Activated CD4-positive, alpha-beta T cell treated with anti-CD3 and anti-CD28 coated beads, Interleukin-10, Interleukin-2, amounts not matched to agents 100 ng/mL and 50 ng/mL, durations not matched to agents 16 hours and 8 hours (primary cell): ENCODE measurements at places on chromosomes 7 and 10.

DNA sequence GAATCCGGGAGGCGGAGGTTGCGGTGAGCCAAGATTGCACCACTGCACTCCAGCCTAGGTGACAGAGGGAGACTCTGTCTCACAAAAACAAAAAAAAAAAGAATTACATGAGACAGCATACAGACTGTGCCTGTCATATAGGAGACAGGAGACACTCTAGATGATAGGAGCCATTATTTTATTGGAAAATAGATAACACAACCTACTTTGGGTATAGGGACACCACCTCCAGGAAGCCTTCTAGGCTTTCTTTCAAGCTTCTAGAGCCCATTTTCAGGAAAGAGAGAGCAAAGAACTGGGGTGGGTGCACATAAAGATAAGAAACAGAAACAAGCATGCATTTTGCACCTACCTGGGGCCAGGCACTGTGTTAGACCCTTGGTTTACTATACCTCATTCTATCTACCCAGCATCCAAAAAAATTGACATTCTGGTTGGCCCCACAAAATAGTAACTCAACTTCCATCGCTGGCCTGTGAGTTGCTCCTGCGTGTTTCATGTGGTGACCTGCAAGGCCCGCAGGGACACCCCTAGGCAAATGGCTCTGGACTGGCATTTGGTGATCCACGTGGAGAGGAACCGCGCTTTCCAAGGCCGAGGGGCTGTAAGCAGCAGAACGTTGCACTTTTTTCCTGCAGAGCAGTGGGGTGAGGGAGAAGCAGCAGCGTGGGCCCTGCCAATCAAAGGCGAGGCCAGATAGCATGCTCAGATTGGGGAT is 57.1 kb upstream of the CACUL1 start:
- DNase-seq: no peak

DNA sequence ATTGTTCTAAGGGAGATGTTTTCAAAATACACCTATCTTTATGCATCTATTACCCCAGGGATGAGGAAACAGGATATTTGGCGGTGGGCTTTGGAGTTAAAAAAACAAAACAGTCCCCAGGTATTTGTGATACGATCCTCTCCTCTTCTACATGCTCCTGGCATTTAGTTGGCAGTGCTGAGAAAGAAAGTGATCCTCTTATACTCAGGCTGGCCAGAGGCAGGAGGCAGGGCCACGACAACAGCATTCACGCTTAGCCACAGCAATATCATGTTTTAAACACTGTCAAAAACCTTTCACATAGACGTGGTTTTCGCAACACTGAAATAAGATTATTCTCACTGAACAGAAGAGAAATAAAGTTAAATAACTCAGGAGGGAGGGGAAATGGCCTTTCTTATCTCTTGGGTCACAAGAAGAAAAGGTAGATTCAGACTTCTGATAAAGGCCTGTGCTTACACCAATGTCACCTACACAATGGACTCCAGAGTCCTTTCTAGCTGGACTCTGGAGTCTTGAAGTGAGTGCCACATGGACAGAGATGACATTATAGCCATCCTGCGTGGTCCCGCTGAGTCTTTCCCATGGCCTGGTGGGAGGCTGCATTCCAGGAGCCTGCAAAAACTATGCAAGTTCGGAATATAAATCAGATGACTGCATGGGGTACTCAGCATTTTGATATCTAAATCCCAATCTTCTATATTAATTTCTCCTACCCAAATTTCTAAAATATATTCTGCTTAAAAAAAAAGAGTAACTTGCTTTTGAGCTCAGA is 88.7 kb downstream of the PIP4K2A start:
- no peak for DNase-seq

- DNase-seq: no peak
Measured at GRCh38 chr10:110388687-110389052, 84.0 kb upstream of the SMNDC1 start.

- peak; percentile 31 for DNase-seq
Measured at GRCh38 chr10:77643795-77644468, 6.3 kb upstream of the KCNMA1 start.

DNA sequence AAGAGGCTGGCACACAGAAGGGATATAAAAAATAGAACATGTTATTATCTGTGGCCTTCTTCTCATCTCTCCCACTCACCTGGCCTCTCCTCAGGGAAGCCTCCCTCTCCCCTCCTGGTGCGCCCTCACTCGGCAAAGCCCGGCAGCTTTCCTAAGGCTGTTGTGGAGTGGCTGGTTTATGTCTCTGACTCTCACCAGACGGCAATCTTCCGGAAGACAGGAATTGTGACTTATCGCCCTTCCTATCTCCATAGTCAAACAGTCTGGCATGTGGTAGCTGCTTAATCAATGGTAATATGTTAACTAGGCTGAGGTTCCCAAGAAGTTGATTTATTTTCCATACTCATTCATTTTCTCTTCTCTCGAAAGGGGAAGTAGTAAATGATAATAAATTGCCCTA is 78.7 kb downstream of the ATXN7L1 start:
- no peak for DNase-seq

- no peak for DNase-seq
Measured at GRCh38 chr7:115593111-115593510, 437.5 kb downstream of the TFEC start.

- DNase-seq: no peak
Measured at GRCh38 chr7:149819961-149820340, 18.2 kb upstream of the ZNF862 start.

DNA sequence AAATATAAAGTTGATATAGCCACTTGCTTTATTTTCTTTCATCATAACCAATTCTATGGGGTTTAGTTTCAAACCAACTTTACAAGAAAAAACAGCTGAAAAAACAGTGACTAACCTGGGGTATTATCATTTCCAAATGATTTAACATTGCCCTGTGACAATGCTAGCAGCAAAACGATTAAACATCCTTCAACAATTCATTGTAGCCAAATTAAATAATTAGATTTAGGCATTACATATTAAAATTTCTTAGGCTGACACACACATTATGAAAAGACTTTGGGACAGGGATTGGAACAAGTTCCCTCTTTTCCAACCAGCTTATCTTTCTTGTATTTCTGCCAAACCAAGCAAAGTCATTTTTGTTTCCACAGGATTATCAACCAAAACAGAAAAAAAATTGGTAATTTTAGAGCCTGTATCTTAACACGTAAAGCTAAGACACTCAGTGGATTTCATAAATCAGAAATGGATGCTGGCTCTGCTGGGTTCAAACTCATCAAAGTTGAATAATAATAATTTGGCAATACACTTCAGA is 84.0 kb downstream of the SEMA3D start:
- DNase-seq: no peak

DNA sequence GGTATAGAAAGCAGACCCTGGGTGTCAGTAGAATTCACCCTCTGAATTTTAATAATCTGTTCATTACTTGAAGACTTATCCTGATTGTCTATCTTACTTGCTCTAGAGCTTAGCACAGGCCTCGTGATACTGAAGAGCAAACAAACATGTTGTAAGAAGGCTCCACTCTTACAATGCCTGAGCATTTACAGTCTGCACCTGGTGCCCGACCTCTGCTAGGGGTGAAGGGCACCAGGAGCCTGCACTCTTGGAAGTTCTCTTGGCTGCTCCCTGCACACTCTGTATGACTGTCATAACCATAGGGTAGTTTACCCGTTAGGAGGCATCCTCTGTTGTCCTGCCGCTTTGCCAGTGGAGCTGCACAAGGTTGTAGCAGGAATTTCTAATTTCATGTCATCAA is 91.3 kb upstream of the NPY start:
- DNase-seq: no peak

DNA sequence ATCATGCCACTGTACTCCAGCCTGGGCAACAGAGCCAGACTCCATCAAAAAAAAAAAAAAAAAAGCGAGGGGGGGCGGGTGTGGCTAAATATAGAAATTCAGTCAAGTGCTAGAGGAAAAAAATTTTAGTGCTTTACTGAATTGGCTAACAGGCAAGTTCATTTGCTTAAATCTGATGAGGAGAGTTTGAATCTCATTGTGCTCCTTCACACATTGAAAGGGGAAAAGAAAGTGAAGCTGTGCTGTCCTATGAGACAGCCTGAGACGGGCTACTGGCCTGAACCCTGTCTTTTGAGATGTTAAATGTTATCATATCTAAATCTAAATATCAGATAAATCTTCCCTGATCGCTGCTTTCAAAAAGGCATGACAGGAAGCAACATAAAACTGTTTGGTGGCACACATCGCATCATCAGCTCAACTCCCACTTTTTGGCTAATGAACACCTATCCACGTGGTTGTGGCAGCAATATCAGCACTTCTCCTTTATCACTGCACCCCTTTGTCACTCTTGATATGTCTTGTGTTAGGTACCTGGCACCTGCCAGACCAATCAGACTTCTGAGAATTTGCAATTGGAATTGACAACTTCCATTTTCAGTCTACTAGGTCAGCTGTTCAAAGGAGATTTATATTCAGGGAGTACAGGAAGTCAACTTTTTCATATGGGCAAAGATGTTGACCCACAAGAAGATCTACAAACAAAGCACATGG is 14.0 kb upstream of the IFIT1B start:
- DNase-seq: no peak

GRCh38 chr7:41536122-41536872 is 166.6 kb downstream of the INHBA start:
- DNase-seq: no peak

DNA sequence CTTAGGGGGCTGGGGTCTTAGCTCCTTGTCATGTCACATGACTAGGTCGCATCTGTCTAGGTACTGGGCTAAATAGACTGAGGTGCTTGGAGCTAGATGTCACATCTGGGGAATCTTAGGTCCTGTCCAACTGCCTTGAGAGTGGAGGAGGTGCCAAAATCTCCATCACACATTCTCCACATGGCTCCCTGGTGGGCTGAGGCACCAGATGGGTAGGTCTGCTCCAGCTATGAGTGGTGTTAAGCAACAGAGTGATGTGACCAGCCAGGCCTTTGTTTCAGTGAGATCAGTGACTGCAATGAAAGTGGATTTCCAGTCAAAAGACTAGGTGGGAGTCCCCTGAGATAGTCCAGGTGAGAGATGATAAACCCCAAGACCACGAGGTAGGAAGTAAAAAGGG is 251.8 kb downstream of the BMPER start:
- no peak for DNase-seq

GRCh38 chr7:15584575-15584974 is 22.8 kb upstream of the AGMO start:
- DNase-seq: no peak

- DNase-seq: no peak
Measured at GRCh38 chr7:117273814-117274225, 49.0 kb downstream of the WNT2 start.

DNA sequence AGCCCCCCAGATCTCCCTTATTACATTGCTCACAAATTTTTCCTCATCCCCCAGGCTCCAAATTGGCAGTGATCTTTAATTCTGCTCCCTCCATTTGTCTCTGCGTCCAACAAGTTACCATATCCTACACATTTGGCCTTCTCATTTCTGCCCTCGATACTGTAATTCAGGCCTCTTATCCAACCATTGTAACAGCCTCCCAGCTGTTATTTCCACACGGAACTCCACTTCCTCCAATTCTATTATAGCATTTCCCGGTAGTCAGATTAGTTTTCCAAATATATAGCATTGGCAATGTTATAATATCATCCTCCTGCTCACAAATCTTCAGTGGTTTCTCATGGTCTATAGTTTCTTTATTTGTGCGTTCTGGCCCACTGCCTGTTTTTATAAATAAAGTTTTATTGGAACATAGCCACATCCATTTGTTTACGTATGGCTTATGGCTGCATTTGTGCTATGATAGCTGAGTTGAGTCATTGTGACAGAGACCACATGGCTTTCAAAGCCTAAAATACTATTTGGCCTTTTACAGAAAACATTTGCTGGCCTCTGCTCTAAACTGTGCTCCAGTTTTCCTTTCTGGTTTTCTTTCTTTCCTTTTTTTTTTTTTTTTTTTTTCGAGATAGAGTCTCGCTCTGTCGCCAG is 126.5 kb upstream of the ZNF438 start:
- no peak for DNase-seq

- DNase-seq: no peak
Measured at GRCh38 chr10:18490755-18491154, 160.6 kb downstream of the NSUN6 start.

GRCh38 chr7:14156436-14156835 is 167.0 kb upstream of the ETV1 start:
- no peak for DNase-seq

GRCh38 chr7:40885503-40885902 is 750.7 kb downstream of the SUGCT start:
- no peak for DNase-seq

GRCh38 chr7:13724191-13724976 is 265.1 kb downstream of the ETV1 start:
- DNase-seq: no peak

DNA sequence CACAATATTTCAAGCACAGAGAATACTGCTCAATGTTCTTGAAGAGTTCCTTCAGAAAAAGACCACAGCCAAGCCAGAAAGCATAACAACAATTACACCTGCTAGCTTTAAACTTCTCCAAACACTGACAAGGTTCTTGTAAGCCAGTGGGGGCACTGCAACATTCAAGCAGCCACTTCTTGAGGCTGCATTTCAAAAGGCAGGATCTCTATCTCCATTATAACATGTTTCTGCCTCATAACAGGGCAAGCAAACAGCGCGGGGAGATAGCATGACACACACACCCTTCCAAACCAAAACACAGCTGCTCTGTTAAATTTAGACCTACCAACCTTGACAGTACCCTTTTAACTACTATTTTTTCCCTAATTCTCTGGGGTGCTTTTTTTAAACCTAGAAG is 30.8 kb downstream of the CHCHD3 start:
- DNase-seq: no peak

GRCh38 chr7:105285118-105285874 is 103.4 kb downstream of the SRPK2 start:
- no peak for DNase-seq

DNA sequence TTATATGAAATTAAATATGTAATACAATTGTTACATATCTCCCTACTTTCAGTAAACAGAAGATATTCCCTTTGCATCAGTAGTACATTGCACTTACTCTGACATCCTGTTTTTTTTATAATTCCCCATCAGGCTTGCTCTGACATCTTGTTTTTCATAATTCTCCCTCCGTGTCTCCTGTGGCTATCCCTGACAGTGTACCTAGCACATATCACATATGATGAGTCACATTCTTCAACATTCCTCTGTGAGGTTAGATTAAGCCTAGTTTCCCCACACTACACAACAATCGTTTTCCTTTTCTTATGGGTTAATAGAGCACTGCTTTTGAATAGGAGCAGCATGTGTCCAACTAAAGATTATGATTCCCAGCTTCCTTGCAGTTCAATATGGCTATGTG is 250.6 kb upstream of the NPVF start:
- no peak for DNase-seq

- peak; percentile 43 for DNase-seq
Measured at GRCh38 chr7:141585592-141586510, 34.6 kb downstream of the AGK start.

GRCh38 chr10:95456516-95456915 is 104.7 kb downstream of the SORBS1 start:
- no peak for DNase-seq
